Stimulated activated naive CD4-positive, alpha-beta T cell (primary cell): ENCODE measurements at places on chromosomes 16 and 17.

DNA sequence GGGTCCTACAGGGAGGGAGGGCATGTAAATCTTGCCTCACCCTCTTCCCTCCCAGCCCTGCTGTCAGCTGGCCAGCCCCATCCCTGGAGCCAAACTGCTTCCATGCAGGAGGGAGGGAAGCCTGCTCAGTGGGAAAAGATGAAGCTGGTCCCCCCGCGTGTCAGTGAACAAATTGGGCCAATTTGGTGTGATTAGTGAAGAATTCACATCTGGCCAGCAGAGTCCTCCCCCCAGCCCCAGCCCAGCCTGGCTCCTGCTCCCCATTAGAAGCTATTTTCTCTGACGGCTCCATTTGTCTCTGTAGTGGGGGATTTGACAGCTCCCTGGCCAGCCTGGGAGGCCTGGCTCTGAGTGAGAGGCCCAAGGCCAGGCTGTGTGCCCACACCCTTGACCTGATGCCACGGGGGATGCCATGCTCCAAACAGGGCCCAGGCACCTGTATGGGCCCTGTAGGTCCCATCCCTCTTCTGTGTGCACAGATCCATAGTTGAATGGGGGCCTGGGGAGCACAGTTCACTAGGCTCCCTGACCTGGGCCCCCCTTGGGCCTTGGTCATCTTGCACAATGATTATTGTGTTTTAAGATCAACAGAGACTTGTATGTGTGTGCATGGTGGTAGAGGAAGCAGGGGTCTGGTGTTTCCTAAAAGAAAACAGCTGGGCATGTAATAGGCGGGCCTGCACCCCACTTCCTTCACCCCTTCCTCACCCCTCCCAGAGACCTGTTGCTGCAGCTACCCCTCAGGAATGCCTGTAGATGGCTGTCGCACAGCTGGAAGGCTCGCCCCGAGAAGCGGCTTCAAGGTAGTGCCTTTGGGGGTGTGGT is 50.7 kb upstream of the TAC4 start:
- DNase-seq: no peak

DNA sequence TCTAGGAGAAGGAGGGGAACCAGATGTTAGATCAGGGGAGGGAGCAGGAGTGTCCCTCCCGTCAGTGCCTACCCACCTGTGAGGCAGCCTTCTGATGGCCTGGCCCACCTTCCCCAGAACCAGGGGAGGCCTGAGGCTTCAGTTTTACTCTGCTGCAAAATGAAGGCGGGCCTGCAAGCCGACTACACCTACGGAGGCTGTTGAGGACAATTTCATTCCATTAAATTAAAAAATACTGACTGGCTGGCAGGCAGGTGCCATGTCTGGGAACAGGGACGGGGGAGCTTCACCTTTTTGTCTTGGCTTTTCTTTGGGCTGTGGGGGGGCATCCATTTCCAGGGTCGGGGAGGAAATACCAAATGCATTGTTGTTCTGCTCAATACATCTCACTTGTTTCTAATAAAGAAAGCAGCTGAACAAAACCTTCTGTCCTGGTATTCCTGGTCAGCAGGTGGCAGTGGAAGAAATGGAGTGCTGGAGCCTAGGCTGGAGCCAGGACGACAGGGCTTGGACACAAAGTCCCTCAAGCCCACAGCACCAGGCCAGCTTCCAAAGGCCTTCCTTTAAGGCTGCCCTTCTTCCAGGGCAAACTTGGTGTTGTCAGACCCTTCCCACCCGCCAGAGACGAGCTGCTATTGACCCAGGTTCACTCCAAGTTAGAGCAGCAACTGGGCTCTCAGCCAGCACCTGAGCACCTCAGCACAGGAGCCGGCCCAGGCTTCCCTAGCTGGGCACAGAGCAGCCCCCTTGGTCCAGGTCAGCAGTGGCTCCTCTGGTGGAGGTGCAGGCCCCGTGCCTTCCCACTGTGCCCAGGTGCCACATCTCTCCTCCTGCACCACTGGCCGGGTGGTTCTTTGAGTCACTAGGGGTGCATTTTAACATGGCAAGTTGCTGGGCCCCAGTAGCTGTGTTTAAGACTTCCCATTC is 23.5 kb downstream of the PLCD3 start:
- no peak for DNase-seq

DNA sequence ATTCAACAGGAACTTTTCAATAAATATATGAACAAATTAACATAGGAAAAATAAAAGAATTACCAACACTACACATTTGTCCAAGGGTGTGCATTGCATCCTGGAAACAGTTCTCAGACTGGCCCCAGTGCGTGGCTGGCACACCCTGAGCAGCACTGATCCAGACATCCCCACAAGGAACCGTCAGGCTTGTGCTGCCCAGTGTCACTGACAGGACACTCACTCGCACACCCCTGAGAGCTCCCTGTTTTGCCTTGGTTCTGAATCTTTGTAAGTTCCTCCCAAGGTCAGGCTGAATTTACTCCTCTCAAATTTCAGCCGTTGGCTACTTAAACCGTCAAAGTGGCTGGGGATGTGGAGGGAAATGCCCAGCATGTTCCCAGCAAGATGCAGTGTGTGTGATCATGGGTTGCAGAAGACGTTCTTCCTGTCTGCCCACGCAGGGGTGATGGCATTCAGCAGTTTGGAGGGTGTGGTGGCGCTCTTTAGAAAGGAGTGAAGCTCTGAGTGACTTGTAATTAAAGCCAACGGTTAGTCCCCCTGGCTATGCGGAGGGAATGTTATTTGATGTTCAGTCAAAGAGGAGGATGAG is 1.7 kb downstream of the MT2A start:
- DNase-seq: peak; percentile 57

- DNase-seq: no peak
Measured at GRCh38 chr16:3771513-3771912, 54.2 kb upstream of the TRAP1 start.

GRCh38 chr17:28503420-28503819 is 2.7 kb upstream of the FOXN1 start:
- no peak for DNase-seq

GRCh38 chr16:74716355-74716754 is 15.7 kb upstream of the MLKL start:
- DNase-seq: no peak

DNA sequence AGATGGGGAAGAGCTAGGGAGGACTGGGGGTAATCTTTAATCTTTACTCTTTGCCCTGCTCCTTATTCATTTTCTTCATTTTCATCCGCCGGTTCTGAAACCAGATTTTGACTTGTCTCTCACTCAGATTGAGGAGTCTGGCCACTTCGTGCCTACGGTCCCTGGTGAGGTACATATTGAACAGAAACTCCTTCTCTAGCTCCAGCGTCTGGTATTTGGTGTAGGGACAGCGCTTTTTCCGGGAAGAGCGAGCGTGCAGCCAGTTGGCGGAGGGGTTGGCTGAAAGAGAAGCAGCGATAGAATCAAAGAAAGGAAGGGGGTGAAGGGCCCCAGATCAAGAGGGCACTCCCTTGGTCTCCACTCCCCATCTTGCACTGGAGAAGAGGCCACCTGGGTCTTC is 3.3 kb downstream of the HOXB9 start:
- DNase-seq: no peak

GRCh38 chr17:66677201-66677981 is 157.5 kb upstream of the CACNG5 start:
- DNase-seq: no peak

- DNase-seq: no peak
Measured at GRCh38 chr16:49993579-49993978, 31.4 kb upstream of the CNEP1R1 start.

DNA sequence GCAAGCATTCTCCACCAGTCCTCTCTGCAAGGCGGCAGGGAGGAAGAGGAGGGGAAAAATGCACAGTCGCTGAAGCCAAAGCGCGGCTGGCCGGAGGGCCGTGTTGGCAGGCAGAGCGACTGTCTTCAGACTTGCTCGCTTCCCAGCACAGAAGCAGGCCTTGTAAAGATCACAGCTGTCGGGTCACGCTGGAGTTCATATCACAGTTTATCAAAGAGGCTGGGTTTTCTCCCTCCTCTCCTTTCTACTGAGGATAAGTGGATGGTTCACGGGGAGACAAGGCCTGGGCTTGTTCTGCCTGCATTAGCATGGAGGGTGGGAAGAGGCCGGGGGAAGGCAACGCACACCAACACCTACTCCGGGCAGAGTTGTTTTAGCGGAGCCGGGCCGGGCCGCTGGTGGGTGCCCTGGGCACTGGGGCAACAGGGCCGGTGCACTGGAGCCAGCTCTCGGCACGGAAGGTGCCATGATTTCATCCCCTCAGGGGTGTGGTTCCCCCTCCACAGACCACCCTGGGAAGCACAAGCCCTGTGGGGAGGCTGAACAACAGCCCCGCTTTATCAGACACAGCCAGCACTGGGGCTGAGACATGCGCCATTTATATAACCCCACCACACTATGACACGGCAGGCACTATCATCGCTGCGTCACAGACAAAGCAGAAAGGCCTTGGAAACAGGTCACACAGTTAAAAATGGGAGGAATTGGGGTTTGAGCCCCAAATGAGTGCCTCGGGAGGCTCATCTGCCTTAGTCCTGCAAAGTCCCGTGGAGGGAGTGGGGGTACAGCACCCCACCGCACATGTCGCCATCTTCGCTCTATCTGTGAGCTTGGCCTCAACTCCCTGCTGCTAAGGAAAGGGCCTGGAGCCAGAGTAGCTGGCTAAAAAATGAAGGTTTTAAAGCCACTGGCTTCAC is 40.3 kb upstream of the MTSS2 start:
- DNase-seq: no peak

DNA sequence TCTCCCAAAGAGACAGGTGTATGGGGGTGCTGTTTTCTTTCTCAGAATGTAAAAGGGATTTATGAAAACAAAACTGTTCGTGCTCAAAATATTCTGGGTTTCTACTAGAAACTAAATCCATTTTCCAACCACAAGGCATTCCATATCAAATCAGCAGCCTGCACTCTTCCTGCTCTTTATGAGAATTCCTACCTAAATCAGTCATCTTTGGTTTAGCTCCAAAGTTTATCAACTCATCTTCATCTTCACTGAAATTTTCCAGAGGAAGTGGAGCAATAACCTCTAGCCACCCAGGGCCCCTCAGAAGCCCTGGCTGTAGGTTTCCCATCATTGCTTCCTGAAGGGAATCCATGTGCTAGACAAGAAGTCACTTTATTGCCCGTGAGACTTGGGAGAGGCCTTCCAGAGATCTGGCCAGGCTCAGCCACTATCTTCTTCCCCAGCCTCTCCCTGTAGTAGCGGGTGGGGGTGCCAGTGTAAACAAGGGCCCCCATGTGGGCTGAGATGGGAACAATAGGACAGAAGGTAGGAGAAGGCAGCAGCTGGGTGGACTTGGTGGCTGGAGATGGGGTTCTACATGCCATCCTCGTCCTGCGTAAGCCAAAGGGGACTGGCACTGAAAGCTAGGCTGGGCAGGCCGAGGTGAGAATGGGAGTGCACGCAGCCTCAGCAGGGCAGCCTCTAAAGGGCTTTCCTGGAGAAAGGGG is 22.0 kb upstream of the ALDH3A1 start:
- no peak for DNase-seq

GRCh38 chr17:38441429-38442061 is 13.3 kb downstream of the ARHGAP23 start:
- DNase-seq: no peak

DNA sequence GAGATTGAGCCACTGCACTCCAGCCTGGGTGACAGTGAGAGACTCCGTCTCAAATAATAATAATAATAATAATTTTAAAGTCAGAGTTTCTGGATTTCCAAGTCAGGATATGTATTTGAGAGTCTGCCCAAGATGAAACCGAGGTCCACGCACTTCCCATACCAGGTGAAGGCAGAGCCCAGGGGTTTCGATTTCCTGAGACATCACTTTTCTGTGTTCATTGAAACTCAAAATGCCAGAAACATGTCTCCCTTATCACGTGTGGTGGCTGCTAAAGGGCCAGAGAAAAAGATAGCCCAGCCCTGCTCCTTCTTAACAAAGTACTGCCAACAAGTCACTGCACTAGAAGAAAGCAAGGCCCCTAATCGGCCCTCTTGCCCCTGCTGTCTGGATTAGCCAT is 9.8 kb upstream of the RNF157 start:
- DNase-seq: no peak

DNA sequence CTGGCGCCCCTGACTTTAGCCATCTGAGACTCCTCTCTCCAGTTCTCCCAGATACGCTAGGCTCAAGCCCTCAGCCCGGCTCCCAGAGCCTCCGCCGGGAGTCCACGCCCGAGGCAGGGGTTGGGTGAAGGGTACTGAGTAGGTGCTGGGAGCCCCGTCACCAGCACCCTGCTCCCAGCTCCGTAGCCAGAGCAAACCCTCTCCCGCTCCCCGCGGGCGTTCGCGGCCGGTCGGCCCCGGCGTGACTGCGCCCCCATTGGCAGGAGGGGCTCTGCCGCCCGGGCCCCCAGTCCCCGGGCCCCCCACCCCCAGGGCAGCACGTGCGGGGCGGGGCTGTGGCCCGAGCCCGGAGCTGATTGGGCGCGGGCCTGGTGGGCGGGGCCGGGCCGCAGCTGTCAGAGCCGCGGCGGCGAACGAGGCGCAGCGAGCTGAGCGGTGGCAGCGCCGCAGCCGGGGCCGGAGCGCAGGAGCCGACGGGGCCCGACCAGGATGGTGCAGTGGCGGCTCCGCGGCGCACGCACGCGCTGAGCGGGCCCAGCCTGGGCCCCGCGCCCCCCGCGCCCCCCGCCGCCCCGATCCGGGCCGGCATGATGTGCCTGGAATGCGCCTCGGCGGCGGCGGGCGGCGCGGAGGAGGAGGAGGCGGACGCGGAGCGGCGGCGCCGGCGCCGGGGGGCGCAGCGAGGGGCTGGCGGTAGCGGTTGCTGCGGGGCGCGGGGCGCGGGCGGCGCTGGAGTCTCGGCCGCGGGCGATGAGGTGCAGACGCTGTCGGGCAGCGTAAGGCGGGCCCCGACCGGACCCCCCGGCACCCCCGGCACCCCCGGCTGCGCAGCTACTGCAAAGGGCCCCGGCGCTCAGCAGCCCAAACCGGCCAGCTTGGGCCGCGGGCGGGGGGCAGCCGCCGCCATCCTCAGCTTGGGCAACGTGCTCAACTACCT is at the start of gene SPNS2:
SPNS2 (plus strand) TSS at position 421 of the 937 bp plus-strand sequence; CDS start at position 588, 167 bp downstream.
- peak; percentile 60 for DNase-seq

GRCh38 chr17:81961087-81961511 is at the start of gene NOTUM:
TSS of gene NOTUM (minus strand) at chr17:81961187. CDS start at chr17:81960909, 278 bp downstream.
- DNase-seq: peak; percentile 28

DNA sequence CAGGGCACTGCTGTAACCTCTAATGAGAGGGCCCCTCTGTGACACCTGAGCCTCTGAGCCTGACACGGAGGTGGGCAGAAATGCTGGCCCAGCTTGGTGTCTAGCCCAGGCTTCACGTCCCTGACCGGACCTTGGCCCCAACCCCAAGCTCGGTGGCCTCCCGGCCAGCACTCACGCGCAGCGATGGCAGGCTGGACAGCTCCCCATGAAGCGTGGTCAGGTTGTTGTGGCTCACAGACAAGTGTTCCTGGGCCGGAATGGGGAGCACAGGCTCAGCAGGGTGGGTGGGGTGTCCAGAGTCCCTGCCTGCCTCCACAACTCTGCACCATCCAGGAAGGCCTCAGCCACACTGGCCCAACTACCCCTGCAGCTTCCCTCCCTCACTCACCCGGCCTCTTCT is 2.2 kb downstream of the FLII start:
- no peak for DNase-seq

GRCh38 chr17:43881181-43881580 is 26.2 kb downstream of the MPP2 start:
- DNase-seq: no peak
